Stimulated activated CD8-positive, alpha-beta memory T cell treated with anti-CD3 and anti-CD28 coated beads, Interleukin-15, amount 100 ng/mL, for 4 hours (primary cell): ENCODE measurements at places on chromosomes 4 and X.

DNA sequence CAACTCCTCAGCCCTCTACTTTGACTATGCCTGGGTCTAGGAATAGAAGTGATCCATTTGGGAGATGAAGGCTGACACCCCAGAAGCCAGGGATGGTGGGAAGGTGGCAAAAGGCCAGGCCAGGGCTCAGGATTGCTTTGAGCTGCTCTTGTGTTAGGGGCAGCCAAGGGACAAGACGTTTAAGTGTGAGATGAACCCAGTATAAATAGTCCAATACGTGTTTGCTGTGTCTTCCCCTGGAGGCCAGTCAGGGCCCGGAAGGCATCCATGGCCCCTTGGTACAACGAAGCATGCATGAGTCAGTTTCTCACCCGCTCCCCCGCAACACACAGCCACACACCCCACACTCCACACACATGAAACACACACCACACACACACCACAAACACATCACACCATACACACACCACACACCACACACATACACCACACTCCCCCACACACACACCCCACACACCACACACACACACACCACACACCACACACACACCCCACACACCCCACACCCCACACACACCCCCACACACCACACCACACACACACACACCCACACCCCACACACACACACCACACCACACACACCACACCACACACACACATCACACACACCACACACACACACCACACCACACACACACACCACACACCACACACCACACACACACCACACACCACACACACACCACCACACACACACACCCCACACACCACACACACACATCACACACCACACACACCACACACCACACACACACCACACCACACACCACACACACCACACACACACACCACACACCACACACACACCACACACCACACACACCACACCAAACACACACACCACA, 5.1 kb downstream of the STARD8 start:
- no peak for DNase-seq

DNA sequence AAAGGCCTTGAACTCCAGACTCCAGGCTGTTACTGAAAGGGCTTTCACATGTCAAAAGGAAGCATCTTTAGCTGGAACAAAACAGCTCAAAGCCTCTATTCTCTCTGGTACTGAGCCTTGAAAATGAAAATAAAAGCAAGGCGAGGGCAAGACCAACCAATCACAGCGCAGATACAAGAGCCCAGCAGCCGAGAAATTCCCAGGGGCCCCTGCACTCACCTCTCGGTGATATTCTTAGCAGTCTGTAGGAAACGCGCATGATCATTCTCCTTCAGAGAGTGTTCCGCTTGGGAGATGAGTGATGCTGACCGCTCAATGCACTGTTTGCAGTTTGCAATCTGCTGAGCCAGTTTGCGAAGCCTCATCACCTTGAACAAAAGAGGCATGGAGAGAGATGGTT, 138.1 kb downstream of the MID1 start:
- DNase-seq = no peak

GRCh38 chr4:185196437-185196836, 7.4 kb downstream of the CFAP97 start:
- DNase-seq = no peak

GRCh38 chr4:30728311-30728710, 8.1 kb downstream of the PCDH7 start:
- DNase-seq = no peak

DNA sequence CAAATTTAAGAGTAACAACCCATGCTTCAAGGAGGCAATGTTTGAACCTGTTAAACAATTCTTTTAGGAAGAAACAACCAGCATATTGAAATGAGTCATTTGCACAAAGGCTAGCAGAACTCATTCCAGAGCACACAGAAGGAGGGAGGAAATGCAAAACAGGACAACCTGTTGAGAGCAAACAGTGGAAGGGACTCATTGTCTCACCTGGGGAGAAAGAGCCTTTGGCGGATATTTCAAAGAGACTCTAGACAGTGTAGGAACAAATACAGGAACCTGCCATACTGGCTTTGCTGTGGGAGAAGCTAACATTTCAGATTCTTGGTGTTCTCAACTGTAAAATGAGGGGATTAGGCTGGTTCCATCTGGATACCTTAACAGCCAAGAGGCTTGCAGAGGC, 14.8 kb upstream of the RASGEF1B start:
- no peak for DNase-seq

GRCh38 chr4:125262079-125262478, 52.7 kb upstream of the FAT4 start:
- no peak for DNase-seq

DNA sequence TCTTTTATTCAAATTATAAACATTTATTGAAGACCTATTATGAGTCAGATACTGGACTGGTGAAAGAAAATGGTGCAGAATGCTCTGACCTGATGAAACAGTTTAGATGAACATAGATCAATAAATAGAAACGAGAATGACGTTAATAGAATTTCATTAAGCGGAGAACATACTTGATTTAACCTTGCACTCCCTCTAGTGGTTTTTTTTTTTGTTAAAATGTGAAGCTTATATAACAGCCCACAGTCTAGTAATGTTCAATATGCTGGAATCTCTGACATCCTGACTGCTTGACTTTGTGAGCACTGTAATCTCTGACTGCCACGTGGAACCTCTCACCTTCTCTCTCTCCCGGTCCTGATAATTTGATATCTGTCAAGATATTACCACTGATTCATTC, 32.3 kb downstream of the HDAC8 start:
- no peak for DNase-seq
